ENCODE measurements at places on chromosomes 12 and 14.
A peak's percentile ranks its signal among the peaks of the same experiment; 100 is the strongest.

- DNase-seq = no peak
These were observed 363.2 kb downstream of the GALC start for GRCh38 chr14:87629788-87630187.

- DNase-seq = no peak
These were observed 147.0 kb downstream of the CALM1 start for GRCh38 chr14:90543876-90544275.

DNA sequence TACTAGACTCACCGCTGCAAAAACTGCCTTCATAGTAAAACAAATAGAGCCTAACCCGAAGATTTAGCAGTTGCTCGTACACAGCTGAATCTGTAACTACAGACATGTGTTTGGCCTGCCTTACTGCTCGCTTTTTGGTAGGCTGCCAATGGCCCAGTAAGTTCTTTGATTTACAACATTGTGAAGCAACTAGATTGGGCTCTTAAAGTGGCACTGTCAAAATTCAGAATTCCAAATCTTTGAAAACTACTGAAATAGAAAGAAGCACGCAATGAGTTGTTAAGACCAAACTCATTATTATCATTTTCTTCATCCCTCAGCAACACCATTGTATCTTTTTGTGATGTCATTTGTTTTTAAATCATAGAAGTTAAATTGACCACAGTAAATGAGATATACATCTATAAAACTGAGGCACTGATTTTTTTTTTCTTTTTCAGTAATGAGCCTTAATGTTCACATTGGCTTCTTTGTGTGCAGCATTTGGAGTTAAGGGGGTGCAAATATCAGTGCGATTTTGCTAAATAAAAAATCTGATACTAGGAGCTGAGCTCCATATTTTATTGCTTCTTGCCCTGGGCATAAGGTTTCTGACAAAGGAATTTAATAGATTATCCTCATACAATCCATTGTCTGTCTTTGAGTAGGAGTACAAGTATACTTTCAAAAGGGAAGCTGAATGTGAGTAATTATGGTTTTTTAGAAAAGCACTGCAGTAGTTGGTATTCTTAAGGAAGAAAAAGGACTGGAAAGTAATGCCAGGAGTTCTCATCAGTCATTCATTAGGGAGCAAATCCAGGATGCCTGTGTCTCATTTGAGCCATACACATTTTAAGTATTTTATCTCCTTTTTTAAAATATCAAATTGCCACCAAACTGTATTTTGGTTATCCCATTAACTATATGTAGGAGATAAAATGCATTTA lies 138.5 kb downstream of the KICS2 start:
- no peak for DNase-seq

GRCh38 chr14:101237252-101237616 lies 324.1 kb upstream of the DIO3 start:
- DNase-seq = no peak

GRCh38 chr14:76236172-76237130 lies 84.7 kb downstream of the GPATCH2L start:
- no peak for DNase-seq

DNA sequence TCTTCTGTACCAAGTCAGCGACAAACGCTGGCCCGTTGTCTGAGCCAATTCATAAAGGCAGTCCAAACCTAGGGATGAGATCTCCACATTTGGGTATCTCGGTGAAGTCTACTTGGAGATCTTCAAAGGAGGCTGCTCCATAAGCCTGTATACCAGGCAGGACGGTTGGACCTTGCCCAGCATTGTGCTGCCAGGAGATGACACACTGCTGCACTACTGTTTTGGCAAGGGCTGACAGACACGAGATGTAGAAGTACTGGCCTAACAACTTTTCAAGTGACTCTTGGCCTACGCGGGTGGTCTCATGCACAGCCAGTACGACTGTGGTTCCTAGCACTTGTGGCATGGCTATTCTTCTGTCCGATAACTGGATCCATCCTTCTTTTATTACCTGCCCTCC lies 135.3 kb downstream of the SLC38A6 start:
- DNase-seq = no peak

DNA sequence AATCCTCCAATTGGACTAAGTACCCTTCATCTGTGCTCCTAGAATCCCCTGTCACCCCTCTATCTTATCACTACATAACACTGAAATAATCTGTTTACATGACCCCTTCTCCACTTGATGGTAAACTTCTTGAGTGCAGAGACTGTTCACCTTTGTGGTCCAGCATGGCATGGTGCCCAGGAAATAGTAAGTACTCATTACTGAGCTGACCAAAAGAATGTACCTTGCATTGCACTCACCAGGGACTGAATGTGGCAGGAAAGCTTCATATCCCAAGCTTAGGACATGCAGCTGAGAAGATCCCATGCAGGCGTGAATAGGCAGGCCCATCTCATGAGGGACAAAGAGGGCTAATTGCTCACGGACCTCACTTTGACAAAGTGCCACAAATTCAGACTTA lies 1.4 kb upstream of the GARIN2 start:
- DNase-seq = no peak

GRCh38 chr14:42965512-42965911 lies 1358.8 kb downstream of the LRFN5 start:
- no peak for DNase-seq

DNA sequence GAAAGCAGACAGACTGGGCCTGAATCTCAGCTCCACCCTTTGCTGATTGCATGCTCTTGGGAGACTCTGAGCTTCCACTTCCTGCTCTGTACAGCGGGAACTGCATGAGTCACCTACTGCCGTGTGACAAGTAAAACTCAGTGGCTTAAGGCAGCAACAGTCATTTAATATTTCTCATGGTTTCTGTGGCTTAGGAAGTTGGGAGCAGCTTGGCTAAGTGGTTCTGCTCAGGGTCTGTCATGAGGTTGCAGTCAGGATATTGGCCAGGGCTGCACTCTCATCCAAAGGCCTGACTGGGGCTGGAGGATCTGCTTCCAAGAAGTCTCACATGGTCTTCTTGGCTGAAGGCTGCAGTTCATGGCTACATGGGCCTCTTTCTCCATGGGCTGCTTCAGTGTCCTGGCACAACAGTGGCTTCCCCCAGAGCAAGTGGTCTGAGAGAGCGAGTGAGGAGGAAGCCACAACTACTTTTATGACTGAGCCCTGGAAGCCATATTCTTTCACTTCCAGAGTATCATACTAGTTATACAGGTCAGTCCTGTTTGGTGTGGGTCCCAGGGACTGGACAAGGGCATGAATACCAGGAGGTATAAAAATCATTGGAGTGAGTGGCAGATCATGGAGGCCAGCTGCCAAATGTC lies 49.7 kb downstream of the FAM222A start:
- no peak for DNase-seq

GRCh38 chr12:123971770-123972456 lies 718 bp downstream of the CCDC92 start:
- DNase-seq = peak; percentile 6

DNA sequence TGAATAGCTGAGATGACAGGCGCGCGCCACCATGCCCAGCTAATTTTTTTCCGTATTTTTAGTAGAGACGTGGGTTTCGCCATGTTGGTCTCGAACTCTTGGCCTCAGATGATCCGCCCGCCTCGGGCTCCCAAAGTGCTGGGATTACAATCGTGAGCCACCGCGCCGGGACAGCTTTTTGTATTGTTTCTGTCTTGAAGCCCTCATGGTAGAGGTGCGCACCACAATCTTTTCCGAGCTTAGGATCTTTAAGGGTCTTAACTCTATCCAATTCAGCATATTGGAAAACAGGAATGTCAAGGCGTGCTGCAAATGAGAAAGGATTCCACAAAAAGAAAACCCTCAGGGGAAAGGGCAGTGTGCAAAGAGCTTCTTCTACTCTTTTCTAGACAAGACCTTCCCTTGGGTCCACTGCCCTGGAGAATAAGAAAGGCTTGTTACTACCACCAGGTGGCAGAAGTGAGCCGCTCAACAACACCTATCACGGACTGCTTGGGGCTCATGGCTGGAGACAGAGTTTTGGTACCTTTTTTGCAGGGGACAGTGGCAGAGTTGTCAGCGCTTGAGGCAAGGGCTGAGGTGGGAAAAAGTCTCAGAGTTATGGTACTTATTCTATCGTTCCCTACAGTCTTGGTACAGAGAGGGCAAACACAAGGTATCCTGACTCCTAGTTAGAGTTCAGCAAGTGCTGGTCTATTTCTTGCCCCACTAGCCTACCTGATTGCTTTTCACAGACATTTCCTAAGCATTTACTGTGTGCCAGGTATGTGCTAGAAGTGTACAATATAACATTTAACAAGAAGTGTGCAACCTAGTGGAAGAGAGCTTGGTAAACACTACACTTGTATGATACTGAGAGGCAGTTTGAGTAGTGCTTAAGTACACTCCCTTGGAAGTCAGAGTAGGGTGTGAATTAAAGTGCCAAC lies 16.4 kb upstream of the SP7 start:
- DNase-seq = peak; percentile 69

DNA sequence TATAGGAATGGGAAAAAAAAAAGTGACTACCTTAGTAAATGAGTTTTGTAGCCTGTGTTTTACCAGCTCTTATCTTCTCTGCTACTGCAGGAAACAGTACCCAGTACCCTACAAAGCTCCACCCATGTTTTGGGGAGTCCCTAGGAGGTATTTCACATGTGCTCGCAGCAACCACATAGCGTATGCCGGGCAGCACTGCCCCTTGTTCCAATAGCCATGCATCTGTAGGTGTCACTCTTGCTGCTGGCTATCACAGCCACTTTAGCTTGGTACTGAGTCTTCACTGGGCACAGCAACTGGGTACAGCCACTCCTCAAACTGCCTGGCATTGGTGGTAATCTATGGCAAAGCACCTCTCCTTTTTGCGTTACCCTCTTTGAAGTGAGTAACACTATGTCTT lies 2.0 kb upstream of the MDM1 start:
- DNase-seq = no peak

DNA sequence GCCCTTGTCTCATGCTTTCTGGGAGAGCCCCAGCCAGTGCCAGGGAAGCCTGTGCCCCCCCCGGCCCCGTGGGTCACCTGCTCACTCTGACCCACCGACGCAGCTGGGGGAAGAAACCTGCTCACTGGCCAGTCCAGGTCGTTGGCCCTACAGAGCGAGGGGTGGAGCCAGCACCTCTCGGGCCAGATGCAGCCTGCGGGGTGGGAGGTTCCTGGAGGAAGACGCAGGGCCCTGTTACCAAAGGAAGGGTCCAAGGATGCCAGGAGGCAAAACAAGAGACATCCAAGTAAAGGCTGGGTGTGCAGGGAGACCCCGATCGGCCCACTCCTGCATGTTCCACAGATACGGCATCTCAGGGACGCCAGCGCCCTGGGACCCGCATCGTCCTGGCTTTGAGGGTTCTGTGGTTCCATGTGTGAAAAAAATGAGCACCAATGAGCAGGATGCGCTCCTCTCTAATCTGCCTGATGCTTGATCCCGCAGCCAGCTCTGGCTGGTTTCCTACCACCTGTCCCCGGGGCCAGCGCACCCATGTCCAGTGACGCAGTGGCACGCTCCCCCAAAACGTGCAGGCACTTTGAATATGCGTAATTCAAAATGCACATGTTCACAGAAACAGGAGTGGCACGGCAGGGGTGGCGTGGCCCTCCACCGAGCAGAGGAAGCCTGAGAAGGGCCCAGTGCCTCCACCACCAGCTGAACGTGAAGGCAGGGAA lies 66.0 kb upstream of the GALNT9 start:
- DNase-seq = no peak

GRCh38 chr12:105409801-105410471 lies 79.4 kb downstream of the C12orf75 start:
- no peak for DNase-seq
